Tibial nerve (tissue), 4 donors: ENCODE measurements at places on chromosomes 16 and 17. TPM values are rescaled to one million over a fixed set of nuclear protein-coding genes. Genes with fewer than 3 reads are reported as not detected.

CSH1 gene
- not detected for total RNA-seq

CTRL gene
- 2.0 TPM for total RNA-seq

ENDOV gene
- 9.8 TPM for total RNA-seq

UTS2R gene
- not detected for total RNA-seq

SEPTIN1 gene
- 1.4 TPM for total RNA-seq

SPAG5 gene
- total RNA-seq, result 11.4 TPM

PNMT gene
- total RNA-seq, result 12.1 TPM

MRC2 gene
- 117 TPM for total RNA-seq

CD300A gene
- total RNA-seq, result 12.6 TPM

SPATA32 gene
- not detected for total RNA-seq

ERN2 gene
- not detected for total RNA-seq

OR1A1 gene
- total RNA-seq, result not detected

PPL gene
- total RNA-seq, result 52.2 TPM

ATMIN gene
- 31.2 TPM for total RNA-seq

SLX1A gene
- total RNA-seq, result 45.7 TPM

RAB40B gene
- total RNA-seq, result 35.0 TPM

CD300LF gene
- not detected for total RNA-seq

TBC1D3K gene
- total RNA-seq, result not detected

ICAM2 gene
- 95.1 TPM for total RNA-seq

SETD6 gene
- total RNA-seq, result 82.5 TPM

GRB7 gene
- total RNA-seq, result 0.30 TPM

ADGRG3 gene
- not detected for total RNA-seq

ST6GALNAC1 gene
- total RNA-seq, result 13.8 TPM

KRTAP3-1 gene
- not detected for total RNA-seq

C1QTNF8 gene
- total RNA-seq, result not detected
